ENCODE measurements at places on chromosomes 16 and 17.

DNA sequence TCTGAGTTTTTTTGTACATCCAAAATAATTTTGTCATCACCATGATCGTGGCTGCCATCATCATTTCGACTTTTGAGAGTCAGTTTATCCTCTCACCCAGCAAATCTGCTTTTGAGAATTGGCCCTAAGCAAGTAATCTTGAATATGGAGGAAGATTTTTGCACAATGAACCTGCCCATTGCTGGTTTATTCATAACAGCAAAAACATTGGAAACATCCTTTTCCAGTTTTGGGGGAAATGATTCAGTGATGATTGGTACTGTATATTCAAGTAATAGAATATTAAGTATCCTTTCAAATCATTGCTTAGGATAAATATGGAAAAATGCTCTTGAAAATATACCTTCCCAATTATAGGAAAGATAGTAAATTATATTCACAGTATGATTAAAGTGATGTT, 53.1 kb downstream of the PRKCA start:
- no peak for DNase-seq

DNA sequence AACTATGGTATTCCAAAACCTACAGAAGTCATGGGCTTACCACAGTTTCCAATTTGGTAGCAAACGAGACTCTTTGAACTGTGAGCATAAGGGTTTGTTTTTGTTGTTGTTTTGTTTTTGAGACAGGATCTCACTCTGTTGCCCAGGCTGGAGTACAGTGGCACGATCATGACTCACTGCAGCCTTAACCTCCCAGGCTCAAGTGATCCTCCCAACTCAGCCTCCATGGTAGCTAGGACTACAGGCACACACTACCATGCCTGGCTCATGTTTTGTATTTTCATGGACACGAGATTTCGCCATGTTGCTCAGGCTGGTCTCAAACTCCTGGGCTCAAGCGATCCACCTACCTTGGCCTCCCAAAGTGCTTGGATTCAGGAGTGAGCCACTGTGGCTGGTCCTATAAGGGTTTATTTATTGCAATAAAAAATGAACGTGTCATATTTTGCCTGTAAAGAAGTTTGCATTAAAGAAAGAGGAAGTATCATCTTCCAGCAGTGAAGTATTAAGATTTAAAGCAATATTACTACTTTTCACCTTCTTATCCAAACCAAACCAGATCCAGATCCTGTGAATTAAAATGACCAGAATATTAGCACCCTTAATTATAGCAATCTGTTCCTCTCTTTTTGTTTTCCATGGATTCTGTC, 37.2 kb downstream of the KCNJ2 start:
- no peak for DNase-seq

- no peak for DNase-seq
Observed at GRCh38 chr17:35257208-35257659, 14.4 kb downstream of the SLFN5 start.

- no peak for DNase-seq
Observed at GRCh38 chr16:15031586-15031985, 24.3 kb downstream of the NTAN1 start.

GRCh38 chr17:37089956-37090355, 141.2 kb downstream of the AATF start:
- peak; percentile 34 for DNase-seq

- no peak for DNase-seq
Observed at GRCh38 chr16:4723071-4723767, 10.9 kb downstream of the ANKS3 start.

All from stimulated activated CD4-positive, alpha-beta T cell treated with anti-CD3 and anti-CD28 coated beads, Interleukin-15, amount 100 ng/mL, for 24 hours (primary cell).